Right lobe of liver (tissue), 6 donors: ENCODE measurements at places on chromosomes 2 and 18.

- DNase-seq: no peak
These were observed 109.1 kb downstream of the CABLES1 start for GRCh38 chr18:23244401-23244800.

- DNase-seq: no peak
These were observed 266.5 kb downstream of the EIPR1 start for GRCh38 chr2:3110994-3111666.

- DNase-seq: no peak
These were observed 14.9 kb upstream of the ZDBF2 start for GRCh38 chr2:206259376-206260187.

GRCh38 chr2:240463866-240464481, 28.5 kb downstream of the GPC1 start:
- DNase-seq: peak; percentile 34

GRCh38 chr2:50529600-50530218, 502.2 kb downstream of the NRXN1 start:
- no peak for DNase-seq

DNA sequence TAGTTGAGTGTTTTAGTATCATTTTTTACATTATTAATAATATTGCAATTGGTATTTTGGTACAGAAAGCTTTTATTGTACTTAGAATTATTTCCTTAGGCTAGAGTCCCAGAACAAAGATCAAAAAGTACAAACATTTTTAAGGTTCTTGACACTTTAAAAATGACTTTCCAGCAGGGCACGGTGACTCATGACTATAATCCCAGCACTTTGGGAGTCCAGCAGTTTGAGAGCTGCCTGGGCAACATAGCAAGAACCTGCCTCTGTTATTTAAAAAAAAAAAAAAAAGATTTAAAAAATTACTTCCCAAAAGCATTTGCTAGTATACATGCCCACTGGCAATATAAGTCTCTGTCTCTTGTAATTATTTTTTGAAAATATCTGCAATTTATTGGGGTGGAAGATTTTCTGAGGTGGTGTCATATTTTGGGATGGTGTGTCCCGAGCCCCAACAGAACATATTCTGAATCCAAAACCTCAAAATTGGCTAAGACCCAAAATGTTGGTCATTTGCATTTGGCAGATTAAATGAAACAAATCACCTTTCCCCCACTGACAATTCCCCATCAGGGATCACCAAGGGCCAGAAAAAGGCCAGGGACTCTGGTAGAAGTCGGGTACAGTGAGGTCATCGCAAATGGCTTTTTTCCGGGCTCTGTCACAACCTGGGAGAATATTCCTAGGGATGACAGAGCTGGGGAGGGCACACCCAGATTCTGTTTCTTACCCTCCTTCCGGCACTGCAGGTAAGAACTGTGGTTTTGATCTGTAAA, 42.1 kb downstream of the NIFK start:
- DNase-seq: no peak

GRCh38 chr2:10559101-10559500, 111.0 kb upstream of the ODC1 start:
- DNase-seq: no peak

GRCh38 chr2:239157269-239157668, 243.6 kb downstream of the HDAC4 start:
- peak; percentile 19 for DNase-seq

- no peak for DNase-seq
These were observed 65.9 kb downstream of the MGAT5 start for GRCh38 chr2:134319596-134320254.

- DNase-seq: no peak
These were observed 125.8 kb upstream of the HNMT start for GRCh38 chr2:137838255-137839092.

DNA sequence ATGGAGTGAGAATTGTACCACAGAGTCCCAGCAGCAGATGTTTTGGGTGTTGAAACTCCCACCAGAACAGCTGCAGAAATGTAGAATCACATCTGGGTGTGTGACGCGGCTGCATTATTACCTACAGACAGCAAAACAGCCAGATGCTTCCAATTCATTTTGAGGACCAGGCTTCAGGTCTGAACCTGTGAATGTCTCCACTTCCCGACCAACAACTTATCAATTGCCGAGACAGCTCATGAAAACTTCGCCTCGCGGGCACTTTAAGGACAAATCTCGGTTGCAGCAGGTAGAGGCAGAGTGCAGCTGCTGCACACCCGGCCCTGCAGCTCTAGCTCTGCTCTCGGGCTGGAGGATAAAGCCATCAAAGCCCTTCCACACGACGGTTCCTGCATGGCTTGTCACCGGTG, 202.0 kb downstream of the HRH4 start:
- DNase-seq: no peak

GRCh38 chr2:219081701-219082331, 21.1 kb upstream of the IHH start:
- DNase-seq: no peak

DNA sequence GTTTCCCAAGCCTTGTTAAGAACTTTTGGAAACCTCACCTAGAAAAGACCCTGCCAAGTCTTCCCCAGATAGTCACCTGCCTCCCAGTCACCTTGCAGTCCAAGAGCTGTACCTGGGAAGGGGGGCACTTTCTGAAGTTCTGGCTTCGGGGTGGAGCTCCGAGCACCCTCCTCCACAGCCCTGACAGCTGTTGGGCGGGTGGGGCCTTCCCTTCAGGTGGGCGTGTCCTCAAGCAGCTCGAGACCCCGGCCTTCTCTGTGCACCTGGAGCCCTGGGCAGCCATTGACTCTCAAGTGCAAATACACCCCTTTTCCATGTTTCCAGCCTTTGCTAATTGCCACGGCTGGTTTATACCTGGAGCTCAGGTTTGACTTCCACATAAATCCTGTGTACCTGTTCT, 37.0 kb upstream of the IGFBP5 start:
- DNase-seq: no peak

GRCh38 chr18:40810372-40810771, 1144.7 kb upstream of the PIK3C3 start:
- DNase-seq: no peak

DNA sequence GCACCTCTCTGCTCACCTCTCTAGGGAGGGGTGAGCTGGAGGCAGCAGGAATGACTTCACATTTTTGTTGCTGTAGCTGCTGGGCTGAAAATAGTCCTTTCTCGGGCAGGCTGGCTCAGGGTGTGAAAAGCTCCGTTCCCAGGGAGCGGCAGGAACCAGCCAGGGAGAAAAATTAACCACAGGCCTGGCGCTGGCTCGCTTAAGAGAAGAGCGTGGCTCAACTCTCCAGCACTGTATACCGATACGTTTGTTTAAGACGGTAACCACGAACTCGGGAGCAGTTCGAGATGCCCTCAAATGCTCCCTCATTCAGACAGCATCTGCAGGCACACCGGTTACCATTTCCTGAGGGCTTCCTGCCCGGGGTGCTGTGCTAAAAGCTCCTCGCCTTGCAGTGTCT, 129.6 kb downstream of the CELF4 start:
- DNase-seq: no peak

GRCh38 chr2:161571051-161571429, 53.2 kb upstream of the SLC4A10 start:
- DNase-seq: no peak

DNA sequence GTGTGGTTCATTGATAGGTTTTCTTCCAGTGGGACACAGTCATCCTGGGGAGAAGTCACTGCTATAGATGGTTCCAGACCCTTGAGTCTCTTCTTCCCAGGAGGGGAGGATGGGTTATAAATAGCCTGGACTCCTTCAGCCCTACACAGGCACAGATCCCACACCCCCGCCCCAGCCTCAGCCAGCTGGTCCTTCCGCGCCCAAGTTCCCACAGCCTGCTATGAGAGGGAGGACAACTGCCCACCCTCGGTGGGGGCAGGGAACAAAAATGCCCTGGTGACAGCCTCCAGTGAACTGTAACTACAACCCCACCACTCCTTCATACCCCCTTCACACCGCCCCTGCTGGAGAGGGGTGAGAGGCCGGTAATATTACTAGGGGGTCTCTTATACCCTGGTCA, 3.2 kb downstream of the ZBTB7C start:
- no peak for DNase-seq

DNA sequence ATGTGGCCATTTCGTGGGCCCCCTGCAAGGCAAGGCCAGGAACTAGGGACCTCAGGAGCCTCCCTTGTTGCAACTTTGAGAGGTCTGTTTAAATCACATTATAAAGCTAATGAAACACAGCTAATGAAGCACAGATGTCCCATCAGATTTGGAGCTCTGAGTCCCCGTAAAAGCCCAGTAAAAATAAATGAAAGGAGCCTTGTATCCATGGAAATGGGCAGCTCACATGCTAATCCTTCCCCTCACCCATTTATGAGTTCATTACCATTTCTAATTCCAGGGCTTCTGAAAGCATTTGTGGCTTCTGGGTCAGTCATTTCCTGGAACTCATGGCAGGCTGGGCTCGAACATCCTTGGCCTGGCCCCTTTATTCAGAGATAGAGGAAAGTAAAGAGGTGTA, 274.8 kb downstream of the SS18 start:
- no peak for DNase-seq
